Left colon (tissue), 2 donors: ENCODE measurements at places on chromosomes 7 and 10. TPM values are rescaled to one million over a fixed set of nuclear protein-coding genes. Genes with fewer than 3 reads are reported as not detected.

DNA sequence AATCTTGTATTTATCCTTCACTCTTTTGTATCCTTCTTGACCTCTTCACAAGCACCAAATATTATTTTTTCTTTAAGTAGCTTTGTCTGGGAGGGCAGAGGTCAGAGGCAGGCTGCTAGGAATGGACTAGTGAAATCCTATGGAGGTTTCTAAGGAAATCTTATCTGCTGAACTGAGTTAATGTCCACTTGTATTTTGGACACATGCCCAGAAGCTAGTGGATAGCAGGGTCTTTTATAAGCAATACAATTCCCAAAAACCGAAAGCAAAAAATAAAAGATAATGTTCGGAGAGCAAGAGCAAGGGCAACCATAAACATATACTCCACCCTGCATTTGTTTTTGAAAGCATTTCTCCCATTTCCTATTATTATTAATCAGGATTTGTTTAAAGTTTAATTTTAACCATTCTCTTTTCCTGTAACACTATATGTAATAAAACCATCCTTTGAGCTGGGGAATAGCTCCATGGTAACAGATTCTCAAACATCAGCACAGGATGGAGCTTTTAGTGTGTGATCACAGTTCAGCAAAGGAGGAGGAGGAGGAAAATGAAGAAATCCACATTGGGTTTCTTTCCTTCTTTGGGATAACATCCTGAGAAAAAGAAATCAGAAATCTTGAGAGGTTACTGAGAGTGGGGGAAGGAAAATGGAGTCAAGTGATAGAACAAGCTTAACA, 328.2 kb upstream of the LRRN3 start:
- no peak for DNase-seq

HHEX gene
- total RNA-seq, result 2.5 TPM

FAM24B gene
- total RNA-seq, result 4.1 TPM

CDC14C gene
- not detected for total RNA-seq

PAPSS2 gene
- 219 TPM for total RNA-seq

OR9A2 gene
- total RNA-seq, result not detected

SH2D4B gene
- total RNA-seq, result not detected

ESYT2 gene
- 68.8 TPM for total RNA-seq

PRSS37 gene
- not detected for total RNA-seq

DNA sequence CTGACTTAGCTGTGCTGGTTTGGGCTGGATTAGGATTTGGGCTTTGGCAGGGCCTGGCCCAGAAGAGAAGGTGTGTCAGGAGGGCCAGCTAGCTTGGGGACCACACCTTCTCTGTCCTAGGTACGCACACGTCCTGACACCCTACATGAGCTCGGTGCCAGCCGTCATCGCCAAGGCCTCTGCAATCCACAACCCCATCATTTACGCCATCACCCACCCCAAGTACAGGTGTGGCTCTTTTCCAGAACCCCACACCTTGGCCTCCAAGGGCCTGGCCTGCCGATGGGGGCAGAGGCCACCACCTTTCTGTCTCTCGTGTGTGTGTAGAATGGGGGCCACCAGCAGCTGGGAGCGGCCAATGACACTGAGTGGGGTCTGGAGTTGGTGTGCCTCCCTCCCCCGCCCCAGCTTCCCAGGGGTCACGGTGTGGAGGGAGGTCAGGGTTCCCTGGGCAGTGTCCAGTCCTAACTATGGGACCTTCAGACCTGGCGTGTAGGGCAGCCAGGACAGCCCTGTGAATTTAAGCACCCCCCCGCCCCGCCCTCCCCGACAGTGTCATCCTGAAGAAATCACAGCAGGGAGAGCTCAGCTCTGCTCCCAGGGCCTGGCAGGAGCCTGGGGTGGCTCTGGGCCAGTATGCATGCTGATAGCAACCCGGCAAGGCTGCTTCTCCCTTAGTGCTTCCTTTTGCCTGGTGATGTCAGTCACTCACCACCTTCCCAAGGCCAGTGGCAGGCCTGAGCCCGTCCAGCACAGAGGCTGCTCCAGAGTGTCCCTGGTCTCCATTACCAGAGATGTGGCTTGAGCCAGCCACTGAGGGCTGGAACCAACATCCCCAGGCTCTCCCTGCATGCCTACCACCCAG, 6.9 kb upstream of the LDB3 start:
- peak; percentile 21 for DNase-seq

- DNase-seq, result no peak
Measured at GRCh38 chr10:73003822-73004221, 49.2 kb upstream of the PLA2G12B start.

GRCh38 chr10:24209946-24210491, 1.1 kb downstream of the KIAA1217 start:
- no peak for DNase-seq

GNAT3 gene
- total RNA-seq, result not detected
